Memory B cell (primary cell): ENCODE measurements at places on chromosomes 6 and 20.

- DNase-seq: no peak
These were observed 471.4 kb downstream of the ADGRB3 start for GRCh38 chr6:69106511-69106910.

- DNase-seq: no peak
These were observed 15.3 kb upstream of the ZC3H12D start for GRCh38 chr6:149500096-149500495.

- no peak for DNase-seq
These were observed 12.5 kb upstream of the TMEM242 start for GRCh38 chr6:157335829-157336228.

- DNase-seq: no peak
These were observed 58.0 kb downstream of the AHI1 start for GRCh38 chr6:135439549-135439948.

DNA sequence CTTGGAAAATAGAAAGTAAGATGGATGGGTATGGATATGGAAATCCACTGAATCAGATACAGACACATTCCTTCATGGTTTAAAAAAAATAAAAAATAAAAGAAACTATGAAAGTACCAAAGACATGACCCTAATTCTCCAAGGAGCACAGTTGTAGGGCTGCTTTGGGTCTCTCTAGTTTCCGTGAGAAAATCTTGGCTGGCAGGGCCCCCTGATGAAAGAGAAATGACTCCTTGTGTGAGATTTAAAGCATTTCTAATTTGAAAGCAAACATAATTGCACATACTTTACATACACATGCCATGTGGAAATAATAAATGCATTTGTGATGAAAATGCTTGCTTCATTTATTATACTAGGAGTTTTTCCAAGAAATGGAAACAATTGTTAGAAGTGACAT is 593.9 kb upstream of the BTBD3 start:
- no peak for DNase-seq

DNA sequence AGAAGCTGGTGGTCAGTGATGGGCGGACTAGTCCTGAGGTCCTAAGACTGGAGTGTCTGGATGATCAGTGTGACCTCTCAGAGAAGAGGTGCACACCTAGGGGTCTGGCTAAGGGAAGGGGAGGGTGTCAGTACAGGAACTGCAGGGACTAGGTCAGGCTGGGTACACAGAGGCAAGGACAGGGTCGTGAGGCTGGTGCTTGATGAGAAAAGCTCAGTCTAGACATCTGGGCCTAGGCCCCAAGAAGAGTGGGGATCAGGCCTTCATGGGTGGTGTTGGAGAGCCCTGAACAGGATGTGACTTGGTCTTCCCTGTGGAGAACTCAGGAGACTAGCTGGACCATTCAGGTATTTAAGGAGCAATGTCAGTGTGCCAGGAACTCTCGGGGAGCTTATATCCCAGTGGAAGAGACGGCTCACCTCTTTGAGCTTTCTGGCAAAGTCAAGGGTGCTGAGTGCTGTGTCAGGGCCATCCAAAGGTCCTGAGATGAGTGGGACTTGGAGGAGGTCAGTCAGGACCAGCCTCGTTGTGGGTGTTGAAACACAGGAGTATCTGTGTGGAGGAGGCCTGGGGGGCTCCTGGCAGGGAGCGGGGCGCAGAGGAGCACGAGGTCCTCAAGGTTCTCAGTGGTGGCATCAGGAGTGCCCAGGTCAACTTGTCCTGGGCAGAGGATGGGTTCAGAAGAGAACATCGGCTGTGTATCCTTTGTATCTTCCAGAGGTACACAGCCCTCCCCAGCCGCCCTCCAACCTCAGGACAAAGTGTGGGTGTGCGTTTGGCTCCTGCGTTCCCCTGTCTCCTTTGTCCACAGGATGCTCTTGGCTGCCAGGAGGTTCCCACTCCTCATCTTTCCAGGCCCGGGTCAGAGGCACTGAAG is 13.3 kb upstream of the MYT1 start:
- no peak for DNase-seq
